H4 (cell line): ENCODE measurements at places on chromosomes 6 and 20. TPM values are rescaled to one million over a fixed set of nuclear protein-coding genes. Genes with fewer than 3 reads are reported as not detected.

The PRPH2 gene
- total RNA-seq, result not detected in 2 replicates

The MCCD1 gene
- not detected in 2 replicates for total RNA-seq

The TINAG gene
- total RNA-seq, result not detected in 2 replicates

The TRAPPC3L gene
- total RNA-seq, result 0.17 TPM in 1 of 2 replicates, not detected in the other

The STX11 gene
- total RNA-seq, result not detected in 2 replicates

The PABPC1L gene
- total RNA-seq, result 1.4 and 3.5 TPM in 2 replicates

The SEC63 gene
- total RNA-seq, result 6.6 and 15.4 TPM in 2 replicates

The ZFP57 gene
- not detected in 2 replicates for total RNA-seq

The LTB gene
- not detected in 2 replicates for total RNA-seq

The OGFRL1 gene
- 3.2 and 5.1 TPM in 2 replicates for total RNA-seq
